H7 (cell line): ENCODE measurements at places on chromosomes 2 and 18. TPM values are rescaled to one million over a fixed set of nuclear protein-coding genes. Genes with fewer than 3 reads are reported as not detected.

The PLCD4 gene
- total RNA-seq, result not detected in 2 replicates

The TMEM17 gene
- total RNA-seq, result 1.1 and 1.7 TPM in 2 replicates

The ESPNL gene
- 0.81 and 1.5 TPM in 2 replicates for total RNA-seq

The SP140 gene
- total RNA-seq, result 0.55 TPM in 1 of 2 replicates, not detected in the other

The CD8B2 gene
- not detected in 2 replicates for total RNA-seq

The BCL2 gene
- 0.81 and 1.8 TPM in 2 replicates for total RNA-seq

The ABCG5 gene
- not detected in 2 replicates for total RNA-seq

The TUBA4B gene
- total RNA-seq, result 0.28 TPM in 1 of 2 replicates, not detected in the other

The SLC9A4 gene
- not detected in 2 replicates for total RNA-seq

DNA sequence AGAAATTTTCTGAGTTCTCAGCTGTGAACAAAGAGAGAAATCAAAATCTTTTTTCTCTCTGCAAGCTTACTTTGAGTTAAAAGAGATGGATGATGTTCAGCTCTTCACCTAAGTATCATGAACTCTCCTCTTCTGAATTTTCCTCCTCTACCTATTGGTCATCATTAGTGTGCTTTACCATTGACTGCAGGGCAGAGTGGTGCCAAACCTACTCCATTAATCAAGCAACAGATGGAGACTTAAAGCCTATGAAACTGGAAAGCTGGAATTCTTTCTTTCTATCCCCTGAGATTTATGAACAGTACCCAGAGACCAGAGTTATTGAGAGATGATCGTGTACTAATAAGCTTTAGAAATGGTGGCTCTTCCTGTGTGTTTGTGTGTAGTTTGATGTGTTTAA, 31.3 kb upstream of the LINC00305 start:
- DNase-seq, result no peak

- DNase-seq, result no peak
These were observed 244.6 kb upstream of the RND3 start for GRCh38 chr2:150732064-150732463.

DNA sequence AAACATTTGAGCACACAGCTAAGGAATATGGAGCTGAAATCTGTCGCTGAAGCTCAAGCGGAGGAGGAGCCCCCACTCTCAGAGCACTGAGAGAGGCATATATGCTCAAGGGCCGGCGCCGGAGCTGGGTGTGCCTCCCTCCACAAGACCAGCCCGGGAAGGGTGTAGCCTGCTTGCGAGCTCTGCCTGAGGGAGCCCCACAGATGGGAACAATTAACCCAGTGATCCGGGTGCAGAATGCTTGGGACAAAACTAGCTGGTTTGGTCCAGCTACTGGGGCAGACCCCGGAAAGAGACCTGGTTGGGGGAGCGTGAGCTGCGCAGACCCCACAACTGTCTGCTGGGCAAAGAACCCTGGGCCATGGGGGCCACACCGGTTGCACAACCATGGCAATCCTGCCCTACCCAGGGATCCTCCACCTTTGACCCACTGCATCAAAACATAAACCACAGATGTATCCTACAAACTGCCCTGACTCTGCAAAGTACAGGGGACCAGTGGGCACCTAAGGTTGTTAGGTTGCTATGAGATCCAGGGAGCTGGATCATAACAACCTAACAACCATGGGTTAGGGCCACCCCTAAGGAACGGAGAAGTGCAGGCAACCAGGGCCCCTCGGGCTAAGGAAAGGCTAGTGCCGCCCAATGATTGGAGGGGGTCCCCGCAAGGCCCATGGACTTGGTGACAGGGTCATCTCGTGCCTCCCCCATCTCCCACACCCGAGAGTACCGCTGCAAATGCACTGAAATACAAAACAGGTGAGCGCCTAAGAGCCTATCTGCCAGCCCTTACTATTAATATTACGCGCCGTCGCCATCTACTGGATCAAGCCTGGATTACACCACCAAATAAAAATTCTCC, 53.4 kb upstream of the SCN1A start:
- DNase-seq, result peak; percentile 46

DNA sequence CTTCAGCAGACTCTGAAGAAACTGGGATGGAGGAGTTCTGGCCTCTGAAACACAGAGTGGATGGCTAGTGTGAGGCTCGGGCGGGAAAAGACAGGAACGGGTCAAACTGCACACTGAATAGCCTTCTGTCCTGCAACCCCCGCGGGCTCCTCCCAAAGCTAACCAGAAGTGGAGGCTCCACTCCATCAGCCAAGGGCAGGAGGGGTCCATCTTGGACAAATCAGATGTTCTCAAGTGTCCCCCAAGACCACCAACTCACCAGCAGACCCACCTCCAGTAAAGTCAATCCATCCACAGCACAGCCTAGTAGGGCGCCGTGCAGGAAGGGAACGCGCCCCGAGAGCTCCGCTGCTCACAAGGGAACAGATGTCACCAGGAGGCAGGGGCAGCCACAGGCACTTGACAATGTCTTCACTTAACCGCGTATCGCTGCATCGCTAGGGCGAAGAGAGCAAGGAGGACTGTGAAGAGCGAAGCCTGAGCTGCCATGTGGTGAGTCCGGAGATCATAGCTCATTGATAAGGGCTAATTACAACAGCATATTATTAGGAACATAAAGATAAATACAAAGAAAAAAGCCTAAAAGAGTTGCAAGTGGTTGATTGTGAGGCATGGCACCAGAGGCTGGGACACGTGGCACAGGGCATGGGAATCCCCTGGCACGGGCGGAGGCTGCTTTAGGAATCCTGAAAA, 494.6 kb upstream of the MYT1L start:
- peak; percentile 7 for DNase-seq

DNA sequence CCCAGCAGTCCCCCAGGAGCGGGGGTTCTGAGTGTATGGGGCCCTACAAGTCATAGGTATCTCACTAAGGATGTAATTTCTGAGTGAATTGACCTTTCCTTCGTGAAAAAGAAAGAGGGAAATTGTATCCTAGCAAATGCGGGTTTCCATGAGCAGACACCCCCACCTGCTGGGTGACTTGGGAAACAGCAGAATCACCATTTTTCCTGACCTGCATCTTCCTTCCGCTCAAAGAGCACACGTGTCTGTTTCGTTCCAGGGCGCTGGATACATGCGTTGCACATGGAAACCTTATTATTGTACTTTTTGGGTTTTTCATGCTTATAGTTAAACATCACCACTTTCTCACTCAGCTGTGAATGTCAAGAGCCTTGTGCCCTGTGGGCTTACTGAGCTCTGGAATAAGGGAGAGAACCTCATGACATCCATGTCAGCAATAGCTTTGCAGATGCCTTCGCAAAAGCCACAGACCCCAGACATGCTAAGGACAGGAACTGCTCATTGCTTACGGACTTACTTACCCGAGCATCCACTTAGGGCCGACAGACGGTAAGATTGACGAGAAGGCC, 132.8 kb downstream of the TPO start:
- DNase-seq, result peak; percentile 85

DNA sequence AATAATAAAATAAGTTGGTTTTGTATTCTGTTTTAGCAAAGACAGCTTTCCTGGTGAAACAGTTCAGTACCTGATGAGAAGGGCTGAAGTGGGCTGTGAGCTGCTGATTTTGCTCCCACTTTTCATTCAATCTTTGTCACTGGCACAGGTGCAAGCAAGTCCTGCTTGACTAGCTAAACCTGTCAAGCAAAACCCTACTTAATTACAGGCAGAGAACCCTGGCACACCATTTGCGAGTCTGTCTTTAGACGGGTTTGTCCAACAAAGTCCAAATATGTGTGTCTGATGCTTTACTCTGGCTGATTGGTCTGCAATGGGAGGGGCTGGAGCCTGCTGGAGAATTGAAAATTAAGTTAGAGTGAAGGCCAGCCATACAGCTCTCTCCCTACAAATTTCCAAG, 267.2 kb downstream of the EPHA4 start:
- no peak for DNase-seq

- no peak for DNase-seq
These were observed 763 bp upstream of the OLA1 start for GRCh38 chr2:174248998-174249592.

- no peak for DNase-seq
These were observed 13.2 kb upstream of the RAPGEF4 start for GRCh38 chr2:172722481-172722880.

DNA sequence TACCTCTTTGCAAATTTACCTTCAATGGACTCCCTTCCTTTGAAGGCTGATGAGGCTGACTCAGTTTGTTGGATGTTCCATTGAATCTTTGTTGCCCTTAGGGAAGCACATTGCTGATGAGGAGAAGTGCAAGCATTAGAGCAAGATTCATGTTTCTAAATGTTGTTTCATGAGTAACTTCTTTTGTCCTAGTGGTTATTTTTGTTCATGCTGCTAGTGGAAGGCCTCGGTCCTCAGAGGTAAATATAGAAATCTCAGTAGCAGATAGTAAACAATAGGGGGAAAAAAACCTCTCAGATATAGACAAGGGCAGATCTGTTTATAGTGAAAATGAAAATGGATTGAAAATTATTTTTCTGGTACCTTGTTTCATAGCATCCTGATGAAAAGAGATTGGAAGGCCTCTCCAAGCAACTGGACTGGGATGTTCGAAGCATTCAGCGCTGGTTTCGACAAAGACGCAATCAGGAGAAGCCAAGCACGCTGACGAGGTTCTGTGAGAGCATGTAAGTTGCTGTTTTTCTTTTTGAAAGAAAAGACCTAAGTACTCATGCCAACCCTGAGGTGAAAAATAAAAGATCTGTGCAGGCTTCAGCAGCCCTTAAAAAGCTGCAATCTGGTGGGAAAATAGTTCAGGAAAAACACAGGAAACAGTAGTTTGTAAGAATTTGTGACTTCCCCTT, 104.9 kb downstream of the CERS6 start:
- no peak for DNase-seq

- peak; percentile 51 for DNase-seq
These were observed 4.2 kb upstream of the OXER1 start for GRCh38 chr2:42767899-42768705.

GRCh38 chr2:212392544-212392943, 146.1 kb downstream of the ERBB4 start:
- DNase-seq, result no peak

DNA sequence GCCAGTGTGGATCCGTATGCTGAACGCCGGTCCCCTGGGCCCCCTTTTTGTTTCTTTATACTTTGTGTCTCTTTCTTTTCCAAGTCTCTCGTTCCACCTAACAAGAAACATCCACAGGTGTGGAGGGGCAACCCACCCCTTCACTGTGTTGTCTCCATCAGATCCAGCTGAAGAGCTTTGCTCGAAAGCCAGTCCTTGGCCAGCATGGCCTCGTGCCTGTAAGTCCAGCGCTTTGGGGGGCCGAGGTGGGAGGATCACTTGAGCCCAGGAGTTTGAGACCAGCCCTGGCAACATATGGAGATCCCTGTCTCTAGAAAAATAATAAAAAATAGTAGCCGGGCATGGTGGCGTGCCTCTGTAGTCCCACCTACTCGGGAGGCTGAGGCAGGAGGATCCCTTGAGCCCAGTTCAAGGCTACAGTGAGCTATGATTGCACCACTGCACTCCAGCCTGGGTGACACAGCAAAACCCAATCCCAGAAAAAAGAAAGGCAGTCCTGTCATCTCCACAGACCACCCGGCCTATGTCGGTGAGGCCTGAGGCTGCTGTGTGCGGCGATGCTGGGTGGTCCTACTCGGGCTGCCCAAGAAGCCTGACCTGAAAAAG, 3.4 kb upstream of the HSBP1L1 start:
- DNase-seq, result no peak

DNA sequence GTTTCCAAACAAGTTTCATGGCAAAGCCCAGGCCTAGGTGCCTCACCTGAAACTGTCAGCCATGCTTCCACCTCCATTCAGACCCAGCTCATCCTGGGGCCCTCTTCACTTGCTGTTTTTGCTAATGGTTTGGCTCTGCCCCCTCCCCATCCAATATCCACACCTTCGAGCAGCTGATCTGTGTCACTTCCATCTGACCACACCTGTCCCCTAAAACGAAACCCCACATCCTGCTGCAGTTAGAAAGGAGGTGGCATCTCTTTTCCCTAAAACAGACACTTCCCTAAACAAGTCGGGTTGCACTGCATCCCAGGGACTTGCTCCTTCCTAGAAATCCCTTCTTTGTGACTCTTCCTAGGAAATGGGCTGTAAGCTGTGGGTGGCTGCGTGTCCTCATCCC, 748.7 kb upstream of the SALL3 start:
- DNase-seq, result no peak

DNA sequence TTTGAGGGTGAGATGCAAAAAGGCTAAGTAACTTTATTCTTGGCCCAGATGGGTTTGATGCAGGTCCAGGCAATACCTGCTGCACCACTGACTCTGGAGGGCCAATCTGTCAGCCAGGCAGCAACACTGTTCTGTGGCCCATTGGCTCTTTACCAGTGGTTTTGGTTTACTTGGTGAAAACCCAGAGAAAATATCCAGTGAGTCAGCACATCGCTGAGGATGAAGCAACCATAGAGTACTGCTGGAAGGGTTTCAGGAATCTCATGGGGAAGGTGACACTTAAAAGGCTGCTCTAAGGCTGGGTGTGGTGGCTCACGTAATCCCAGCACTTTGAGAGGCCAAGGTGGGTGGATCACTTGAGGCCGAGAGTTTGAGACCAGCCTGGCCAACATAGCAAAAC, 192.5 kb upstream of the FAM98A start:
- no peak for DNase-seq

- peak; percentile 60 for DNase-seq
These were observed 2.0 kb downstream of the NPPC start for GRCh38 chr2:231923951-231924888.

GRCh38 chr18:70907673-70908072, 618.8 kb downstream of the SOCS6 start:
- DNase-seq, result peak; percentile 8

GRCh38 chr2:74430502-74430901, 9.0 kb downstream of the WDR54 start:
- no peak for DNase-seq

DNA sequence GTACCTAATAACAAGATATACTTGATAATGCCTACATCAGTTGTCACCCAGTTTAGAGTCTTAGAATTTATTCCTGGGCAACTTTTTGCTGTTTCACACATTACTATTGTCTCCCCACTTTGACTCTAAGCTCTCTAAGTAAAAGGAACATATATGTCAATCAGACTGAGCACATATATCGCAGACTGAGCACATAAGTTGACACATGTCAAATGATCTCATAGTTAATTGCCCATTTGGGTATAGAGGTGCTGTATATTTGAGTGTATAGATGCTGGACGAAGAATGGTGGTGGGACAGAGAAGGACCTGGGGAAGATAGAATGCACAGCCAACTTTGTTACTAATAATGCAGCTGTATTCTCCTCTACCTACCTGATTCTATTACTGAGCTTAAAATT, 746.0 kb upstream of the CDH2 start:
- DNase-seq, result no peak

DNA sequence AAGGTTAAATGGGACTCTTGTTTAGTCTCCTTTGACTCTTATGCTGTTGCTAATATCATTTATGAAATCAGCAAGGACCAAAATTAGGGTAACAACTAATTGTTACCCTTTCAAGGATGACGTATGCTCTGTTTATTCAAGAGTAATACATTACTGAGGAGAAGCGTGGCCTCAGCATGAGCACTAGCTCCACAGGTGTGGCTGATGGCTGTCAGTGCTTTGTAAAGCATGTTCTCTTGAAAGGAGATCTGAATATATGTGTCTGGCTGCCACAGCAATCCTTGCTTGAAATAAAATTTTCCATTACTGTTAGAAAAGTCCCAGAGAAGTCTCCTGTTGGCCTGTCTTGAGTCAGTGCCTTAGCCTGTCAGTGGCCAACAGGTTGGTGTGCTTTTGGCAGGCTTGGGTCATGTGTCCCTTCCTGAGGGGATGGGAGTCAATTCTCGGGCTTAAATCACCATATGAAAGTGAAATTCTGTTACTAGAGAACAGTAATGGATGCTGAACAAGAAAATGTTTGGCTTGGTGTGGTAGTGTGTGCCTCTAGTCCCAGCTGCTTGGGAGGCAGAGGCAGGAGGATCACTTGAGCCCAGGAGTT, 32.7 kb downstream of the ABI2 start:
- DNase-seq, result no peak
